ENCODE measurements at places on chromosomes 4 and X.

GRCh38 chr4:15777697-15778288 is 335 bp upstream of the CD38 start:
- no peak for DNase-seq

DNA sequence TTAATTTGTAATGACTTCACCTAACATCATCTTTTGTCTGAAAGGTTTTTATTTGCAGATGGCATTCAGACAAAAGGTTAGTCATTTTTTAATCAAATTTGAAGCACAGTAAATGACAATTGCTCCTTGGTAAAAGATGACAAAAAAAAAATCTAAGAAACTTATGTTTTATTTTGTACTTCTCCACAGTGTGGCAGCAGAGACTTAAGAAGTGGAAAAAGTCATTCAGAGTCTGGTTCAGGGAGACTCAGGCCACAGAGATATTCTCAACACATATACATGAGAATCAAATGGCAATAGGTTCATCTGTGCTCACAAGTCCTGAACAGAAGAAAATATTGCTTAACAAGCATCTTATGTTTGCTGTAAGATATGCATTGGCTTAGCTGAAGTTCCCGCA is 436.2 kb downstream of the KCNIP4 start:
- no peak for DNase-seq

DNA sequence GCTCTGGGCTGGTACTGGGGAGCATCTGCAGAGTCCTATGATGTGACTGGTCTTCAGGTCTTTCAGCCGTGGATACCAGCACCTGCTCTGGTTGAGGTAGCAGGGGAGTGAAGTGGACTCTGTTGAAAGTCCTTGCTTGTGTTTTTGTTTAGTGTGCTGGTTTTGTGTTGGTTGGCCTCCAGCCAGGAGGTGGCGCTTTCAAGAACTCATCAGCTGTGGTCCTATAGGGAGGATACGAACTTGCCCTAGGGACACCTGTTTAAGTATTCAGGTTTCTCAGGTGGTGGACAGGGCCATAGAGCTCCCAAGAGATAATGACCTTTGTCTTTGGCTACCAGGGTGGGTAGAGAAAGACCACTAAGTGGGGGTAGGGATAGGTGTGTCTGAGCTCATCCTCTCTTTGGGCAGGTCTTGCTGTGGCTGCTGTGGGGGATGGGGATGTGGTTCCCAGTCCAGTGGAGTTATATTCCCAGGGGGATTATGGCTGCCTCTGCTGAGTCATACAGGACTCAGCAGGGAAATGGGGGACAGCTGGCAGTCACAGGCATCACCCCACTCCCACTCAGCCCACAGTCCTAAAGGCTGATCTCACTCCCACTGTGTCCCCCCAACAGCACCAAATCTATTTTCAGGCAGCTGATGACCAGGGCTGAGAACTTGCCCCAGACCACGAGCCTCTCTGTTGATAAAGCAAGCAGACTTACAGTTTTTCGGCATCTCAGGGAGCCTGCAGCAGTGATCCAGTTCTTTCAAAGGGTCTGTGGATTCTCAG is 24.1 kb downstream of the MSMO1 start:
- no peak for DNase-seq

DNA sequence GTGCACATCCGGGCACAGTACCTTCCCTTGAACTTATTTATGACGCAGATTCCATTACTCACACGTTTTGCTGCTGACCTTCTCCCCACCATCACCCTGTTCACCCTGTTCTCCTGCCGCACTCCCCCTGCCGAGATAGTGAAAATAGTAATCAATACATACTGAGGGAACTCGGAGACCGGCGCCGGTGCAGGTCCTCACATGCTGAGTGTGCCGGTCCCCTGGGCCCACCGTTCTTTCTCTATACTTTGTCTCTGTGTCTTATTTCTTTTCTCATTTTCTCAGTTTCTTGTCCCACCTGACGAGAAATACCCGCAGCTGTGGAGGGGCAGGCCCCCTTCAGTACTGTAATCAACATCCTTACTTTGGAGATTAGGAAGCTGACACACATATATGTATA is 1337.1 kb upstream of the PABPC4L start:
- no peak for DNase-seq

DNA sequence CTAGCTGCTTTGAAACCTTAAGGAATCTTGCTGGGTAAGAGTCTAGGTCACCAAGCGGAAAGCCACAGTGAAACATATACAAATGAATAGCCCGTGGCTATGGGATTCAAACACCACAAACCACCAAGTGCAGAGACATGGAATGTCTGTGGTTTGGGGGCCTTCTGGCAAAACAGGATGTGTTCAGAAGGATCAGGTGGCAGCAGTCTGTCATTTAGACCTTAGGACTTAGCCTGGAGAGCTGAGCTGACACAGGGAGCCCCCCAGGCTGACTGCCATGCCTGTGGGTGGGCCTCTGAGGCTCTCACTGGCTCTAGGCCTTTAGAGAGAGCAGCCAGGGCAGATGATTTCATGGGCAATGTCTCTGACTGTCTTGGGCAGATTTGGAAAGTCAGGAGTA is 225.6 kb downstream of the FBXW7 start:
- no peak for DNase-seq

DNA sequence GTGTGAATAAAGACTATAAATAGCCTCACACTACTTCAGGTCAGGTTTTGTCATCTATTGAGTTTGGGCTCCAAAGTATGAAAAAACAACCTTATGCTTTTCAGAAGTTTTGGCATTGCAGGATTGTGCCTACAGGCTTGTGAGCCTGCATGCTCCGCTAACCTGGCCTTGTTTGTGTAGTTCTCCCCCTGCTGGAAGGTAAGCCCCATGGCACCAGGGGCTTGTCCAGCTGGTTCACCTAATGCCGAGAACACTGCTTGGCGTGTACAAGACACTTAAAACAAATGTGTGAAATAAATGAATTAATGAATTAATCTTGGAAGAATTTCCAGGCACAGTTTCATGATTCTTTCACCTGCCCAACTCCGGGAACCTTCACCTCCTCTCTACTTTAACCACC is 1.8 kb upstream of the HSD17B10 start:
- DNase-seq = peak; percentile 54

DNA sequence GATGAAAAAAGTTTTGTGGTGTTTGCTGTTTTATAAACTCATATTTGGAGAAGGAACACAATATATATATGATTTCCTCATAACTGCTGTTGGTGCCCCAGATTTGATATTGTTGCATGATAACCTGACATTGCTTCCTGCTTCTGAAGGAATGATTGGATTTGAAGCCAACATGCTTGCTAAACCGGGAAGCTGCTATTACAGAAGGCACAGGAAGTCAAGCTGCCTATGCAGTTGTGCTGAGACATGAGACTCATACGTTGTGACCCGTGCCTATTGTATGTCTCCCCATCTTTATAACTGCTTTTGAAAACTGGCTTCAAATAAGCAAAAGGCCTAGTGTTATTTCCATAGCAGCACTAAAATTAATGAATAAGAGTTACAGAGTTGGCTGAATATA is 32.9 kb downstream of the GAB1 start:
- DNase-seq = no peak

DNA sequence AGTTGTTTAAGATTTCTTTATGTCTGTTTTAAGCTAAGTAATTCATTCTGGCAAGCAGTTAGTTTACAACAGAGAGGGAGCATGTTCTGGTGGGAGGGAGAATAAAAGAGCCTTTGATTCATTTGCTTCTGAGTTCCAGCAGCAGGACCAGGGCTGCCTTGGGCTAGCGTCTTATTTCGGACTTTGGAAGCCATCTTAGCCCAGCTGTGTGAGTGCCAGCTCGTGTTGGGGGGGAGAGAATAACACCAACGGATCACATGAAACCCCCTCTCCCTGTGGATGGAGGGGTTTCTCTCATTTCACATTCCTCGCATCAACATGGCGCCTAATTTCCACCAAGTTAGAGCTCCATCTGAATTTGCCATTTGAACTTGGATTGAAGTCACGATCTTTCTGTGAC is 7.4 kb downstream of the GAB1 start:
- DNase-seq = no peak
